ENCODE measurements at places on chromosomes 1 and 21.

- no peak for DNase-seq
Measured at GRCh38 chr1:232218955-232219865, 410.7 kb downstream of the SIPA1L2 start.

DNA sequence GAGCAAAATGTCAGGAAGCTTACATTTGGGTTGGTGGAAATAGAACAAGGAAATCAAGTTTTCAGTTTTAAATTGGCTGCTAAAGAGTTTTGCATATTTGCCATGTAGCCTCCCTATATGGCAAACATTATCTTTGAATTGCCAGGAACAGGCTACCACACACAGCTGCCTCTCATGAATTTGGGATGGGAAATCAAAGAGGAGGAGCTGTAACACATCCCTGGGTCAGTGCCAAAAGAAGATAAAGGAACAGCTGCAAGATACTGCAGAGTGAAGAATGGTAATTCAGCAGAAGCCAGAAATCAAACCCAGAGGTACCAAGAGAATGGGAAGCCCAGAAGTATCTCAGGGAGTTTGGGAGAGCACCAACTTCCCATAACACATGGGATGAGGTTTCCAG is 18.6 kb upstream of the RASAL2 start:
- DNase-seq, result no peak

- DNase-seq, result peak; percentile 93
Measured at GRCh38 chr1:54052934-54053744, at the start of the genes TCEANC2 and TMEM59. Gene TCEANC2 (plus strand): TSS chr1:54053608. CDS start chr1:54054423, 815 bp downstream. Gene TMEM59 (minus strand): TSS chr1:54053204. CDS start chr1:54053188, 16 bp downstream.

GRCh38 chr1:155016231-155016831 is 13.7 kb downstream of the ZBTB7B start:
- no peak for DNase-seq

- DNase-seq, result no peak
Measured at GRCh38 chr1:9416506-9416905, 122.8 kb upstream of the SLC25A33 start.

GRCh38 chr21:30268608-30269197 is 14.0 kb downstream of the KRTAP24-1 start:
- DNase-seq, result no peak

- DNase-seq, result peak; percentile 60
Measured at GRCh38 chr1:206784471-206784903, 12.2 kb upstream of the IL10 start.

DNA sequence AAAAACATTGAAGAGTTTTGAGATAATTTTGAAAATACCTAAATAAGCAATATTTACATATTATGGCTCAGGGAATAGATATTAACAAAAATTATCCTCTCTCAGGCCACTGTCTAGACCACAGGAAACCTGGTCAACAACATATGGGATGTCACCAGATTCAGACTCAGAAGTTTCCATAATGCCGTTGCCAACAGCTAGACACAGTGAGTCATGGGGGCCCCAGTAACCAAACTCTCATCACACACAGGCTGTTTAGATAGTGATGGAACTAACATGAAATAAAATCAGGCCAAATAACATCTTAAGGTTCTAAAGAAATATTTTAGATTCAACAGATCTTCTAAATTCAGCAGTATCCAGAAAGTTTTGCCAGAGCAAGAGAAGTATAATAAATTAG is 681.7 kb upstream of the ADAMTS5 start:
- DNase-seq, result no peak

DNA sequence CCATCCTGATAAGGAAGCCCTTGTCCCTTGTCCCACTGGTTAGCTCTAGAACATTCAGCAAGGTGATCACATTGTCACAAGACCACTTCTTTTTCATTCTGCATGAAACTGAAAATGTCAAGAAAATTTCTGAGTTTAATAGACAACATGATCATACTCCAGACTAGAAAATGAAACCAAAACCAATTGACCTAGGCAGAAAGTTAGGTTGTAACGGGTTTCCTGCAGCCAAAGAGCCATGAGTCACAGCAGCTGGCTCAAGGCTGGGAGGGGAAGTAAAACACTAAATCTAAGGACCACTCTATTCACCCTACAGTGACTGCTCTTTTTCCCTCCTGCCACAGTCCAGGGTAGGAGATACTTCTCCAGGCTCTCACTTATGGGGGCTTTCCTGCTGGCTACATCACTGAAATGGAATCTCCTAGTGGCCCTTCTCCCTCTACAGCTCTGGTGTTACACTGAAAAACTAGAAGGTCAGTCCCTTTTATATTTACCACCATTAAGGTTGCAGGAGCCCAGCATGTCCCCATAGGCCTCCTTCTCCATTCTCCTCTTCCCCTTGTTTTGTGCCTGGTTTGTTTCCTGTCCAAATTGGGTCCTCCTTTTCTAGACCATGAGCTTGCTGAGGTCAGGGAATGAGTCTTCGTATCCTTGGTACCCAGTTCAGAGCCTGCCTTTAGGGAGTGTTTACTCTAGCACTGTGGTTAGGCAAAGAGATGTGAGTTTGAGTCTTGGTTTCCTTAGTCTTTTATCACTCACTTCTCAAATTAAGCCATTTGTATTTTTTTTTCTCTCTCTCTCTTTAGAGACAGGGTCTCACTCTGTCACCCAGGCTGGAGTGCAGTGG is 236.5 kb upstream of the JUN start:
- DNase-seq, result peak; percentile 54

- DNase-seq, result no peak
Measured at GRCh38 chr1:191707288-191707687, 451.0 kb upstream of the RGS18 start.

GRCh38 chr1:105485207-105485606 is 1571.3 kb upstream of the PRMT6 start:
- DNase-seq, result no peak

GRCh38 chr1:76125473-76126219 is 51.1 kb downstream of the ST6GALNAC3 start:
- no peak for DNase-seq

DNA sequence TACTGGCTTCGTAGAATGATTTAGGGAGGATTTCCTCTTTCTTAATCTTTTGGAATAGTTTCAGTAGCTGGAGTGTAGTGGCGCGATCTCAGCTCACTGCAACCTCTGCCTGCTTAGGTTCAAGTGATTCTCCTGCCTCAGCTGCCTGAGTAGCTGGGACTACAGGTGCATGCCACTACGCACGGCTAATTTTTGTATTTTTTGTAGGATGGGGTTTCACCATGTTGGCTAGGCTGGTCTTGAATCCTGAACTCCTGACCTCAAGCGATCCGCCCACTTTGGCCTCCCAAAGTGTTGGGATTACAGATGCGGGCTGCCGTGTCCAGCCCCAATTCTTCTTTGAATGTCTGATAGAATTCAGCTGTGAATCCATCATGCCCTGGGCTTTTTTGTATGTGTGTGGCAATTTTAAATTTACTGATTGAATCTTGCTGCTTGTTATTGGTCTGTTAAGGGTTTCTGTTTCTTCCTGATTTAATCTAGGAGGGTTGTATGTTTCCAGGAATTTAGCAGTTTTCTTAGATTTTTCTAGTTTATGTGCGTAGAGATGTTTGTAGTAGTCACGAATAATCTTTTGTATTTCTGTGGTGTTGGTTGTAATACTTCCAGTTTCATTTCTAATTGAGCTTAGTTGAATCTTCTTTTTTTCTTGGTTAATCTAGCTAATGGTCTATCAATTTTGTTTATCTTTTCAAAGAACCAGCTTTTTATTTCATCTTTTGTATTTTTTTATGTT is 15.3 kb downstream of the MAN1C1 start:
- DNase-seq, result no peak

DNA sequence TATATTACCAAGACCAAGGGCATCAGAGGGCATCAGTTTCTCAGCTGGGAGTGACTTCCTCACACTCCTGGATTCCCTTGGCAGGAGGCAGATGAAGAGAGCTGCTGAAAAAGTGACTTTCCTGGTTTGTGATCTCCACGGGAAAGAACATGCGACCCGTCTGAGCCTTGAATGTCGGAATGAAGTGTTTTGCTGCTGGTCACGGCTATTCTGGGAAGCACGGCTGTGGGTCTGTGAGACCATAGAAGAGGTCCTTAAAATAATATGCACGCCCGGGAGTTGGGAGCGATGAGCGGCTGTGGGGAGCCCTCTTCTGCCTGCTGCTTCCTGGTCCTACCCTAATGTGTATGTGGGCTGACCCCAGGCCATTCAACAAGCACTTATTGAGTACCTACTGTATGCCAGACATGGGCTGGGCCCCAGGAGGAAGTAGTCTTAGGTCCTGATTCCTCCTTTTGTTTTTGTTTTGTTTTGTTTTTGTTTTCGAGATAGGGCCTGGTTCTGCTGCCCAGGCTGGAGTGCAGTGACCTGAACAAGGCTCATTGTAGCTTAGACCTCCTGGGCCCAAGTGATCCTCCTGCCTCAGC is 13.2 kb upstream of the UMODL1 start:
- DNase-seq, result no peak

DNA sequence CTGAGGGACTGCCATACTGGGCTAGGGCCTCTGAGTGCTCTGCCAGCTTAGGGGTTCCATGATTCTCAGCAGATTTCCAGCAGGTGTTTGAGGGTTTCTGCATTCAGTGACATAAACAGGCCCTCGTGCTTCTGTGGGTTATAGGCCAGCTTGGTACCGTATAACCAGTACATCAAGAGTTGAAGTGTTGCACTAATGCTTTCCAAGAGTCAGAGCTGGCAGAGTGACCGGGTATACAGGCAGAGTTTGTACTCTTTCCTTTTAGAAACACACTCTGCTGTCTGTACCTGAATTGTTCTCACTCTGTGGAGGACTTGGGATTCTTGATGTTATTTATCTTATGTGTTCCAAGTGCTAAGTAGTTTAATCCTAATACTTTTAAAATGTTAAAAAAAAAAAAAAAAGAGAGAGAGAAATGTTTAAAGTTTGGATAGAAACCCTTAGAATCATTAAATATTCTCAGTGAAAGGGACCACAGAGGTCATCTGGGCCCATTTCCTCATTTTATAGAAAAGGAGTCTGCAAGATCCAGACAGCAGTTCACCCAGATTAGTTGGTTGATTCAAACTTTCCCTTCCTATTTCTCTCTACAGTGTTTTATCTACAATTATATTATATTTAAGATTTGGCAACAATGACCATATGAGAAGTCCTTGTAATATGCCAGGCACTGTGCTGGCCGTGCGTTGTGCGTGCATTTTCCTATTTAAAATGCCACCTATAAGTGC is 325.8 kb downstream of the KIF26B start:
- no peak for DNase-seq

- DNase-seq, result no peak
Measured at GRCh38 chr1:214913966-214914365, 168.6 kb upstream of the KCNK2 start.

- peak; percentile 45 for DNase-seq
Measured at GRCh38 chr1:16155537-16156410, at the start of gene EPHA2. Gene EPHA2 (minus strand): TSS chr1:16156069. CDS start chr1:16155932, 137 bp downstream.

GRCh38 chr1:76581712-76582111 is 285.6 kb upstream of the ST6GALNAC5 start:
- DNase-seq, result no peak

DNA sequence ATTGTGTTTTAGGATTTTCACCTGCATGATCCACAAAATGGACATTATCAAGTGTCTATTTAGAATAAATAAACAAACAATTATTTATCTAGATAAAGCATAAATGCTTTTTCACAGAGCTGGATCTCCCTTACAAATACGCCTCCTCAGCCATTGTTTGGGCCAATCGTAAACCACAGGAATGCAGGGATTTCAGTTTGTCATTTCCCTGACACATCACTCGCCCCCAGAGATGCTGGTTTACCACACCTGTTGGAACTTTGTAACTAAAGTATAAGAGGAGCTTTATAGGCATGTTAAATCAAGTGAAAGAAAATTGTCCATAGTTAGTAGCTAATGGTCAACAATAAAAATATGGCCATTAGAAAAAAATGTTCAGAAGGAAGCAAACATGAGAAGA is 40.3 kb downstream of the GPR88 start:
- no peak for DNase-seq

- DNase-seq, result no peak
Measured at GRCh38 chr1:21541835-21542234, 32.6 kb downstream of the ALPL start.

Measured in GM13976 (cell line).